ENCODE measurements at places on chromosomes 7 and 10.

DNA sequence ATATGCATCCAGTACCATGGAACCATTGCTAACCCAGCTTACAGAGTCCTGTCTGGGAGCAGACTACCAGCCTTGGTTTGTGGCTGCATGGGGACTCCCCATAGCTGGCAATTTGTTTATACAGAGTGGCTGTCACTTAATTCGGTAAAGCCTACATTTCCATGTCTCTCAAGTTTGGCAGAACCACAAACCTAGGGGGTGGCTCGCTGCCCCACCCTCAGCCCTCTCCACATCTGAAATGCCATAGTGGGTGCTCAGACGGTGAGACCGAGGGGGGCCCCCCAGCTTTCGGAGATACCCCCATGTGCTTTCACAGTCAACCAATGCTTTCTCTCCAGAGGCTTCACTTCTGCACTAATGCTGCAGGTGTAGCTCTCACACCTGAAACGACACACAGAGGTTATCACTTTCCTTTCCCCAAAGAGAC is 75.5 kb upstream of the KAT6B start:
- DNase-seq: no peak

GRCh38 chr7:27619492-27619891 is 43.2 kb downstream of the HIBADH start:
- DNase-seq: no peak

DNA sequence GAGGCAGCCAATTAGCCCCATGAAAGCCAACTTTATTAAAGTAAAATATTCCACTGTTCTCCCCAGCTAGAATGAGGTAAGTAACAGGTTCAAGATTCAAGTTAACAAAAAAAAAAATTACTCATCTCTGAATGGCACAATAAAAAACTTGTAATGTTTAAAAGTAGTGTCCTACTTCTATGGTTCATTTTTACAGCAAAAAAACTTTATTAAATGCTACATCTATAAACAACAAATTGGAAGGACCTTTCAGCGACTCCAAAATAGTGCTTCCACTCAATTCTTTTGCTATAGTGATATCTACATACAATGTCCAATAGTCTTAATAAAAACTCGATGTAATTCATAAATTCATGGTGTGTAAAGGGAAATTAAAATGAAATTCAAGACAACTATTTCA is 59.2 kb downstream of the EZH2 start:
- DNase-seq: no peak

- no peak for DNase-seq
These were observed 135.6 kb downstream of the LHPP start for GRCh38 chr10:124596962-124597845.

GRCh38 chr10:97450828-97451227 is 4.9 kb downstream of the ZDHHC16 start:
- no peak for DNase-seq

DNA sequence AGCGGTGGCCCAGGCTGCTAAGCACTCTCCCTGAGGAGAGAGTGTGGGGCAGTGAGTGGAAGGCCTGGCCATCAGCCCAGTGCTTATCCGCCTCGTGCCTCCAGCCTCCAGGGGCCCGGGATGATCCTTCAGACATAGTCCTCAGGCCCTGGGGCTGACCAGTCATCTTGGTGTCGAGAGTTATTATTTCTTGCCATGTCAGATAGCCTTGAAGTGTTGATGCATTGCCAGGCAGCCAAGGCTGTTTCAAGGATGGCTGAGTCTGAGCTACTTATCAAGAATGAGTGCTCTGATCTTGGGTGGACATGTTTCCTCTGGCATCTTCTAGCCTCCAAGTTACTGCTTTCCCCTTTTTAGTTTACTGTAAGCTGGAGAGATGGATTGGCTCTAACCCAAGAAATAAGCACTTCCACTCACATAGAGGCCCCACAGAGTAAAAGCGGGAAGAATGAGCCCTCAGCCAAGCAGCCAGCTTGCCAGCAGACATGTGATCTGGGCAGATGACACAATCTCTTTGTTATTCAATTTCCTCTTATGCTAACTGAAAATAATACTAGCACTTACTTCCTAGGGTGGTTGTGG is 136.5 kb upstream of the NAMPT start:
- peak; percentile 13 for DNase-seq

GRCh38 chr7:28988810-28989209 is 30.7 kb upstream of the TRIL start:
- no peak for DNase-seq

- peak; percentile 68 for DNase-seq
These were observed 58.7 kb upstream of the PRPS1L1 start for GRCh38 chr7:18086165-18087025.

- no peak for DNase-seq
These were observed 18.8 kb downstream of the CLRN3 start for GRCh38 chr10:127873901-127874470.

- DNase-seq: no peak
These were observed 30.9 kb downstream of the CALML5 start for GRCh38 chr10:5468262-5469106.

DNA sequence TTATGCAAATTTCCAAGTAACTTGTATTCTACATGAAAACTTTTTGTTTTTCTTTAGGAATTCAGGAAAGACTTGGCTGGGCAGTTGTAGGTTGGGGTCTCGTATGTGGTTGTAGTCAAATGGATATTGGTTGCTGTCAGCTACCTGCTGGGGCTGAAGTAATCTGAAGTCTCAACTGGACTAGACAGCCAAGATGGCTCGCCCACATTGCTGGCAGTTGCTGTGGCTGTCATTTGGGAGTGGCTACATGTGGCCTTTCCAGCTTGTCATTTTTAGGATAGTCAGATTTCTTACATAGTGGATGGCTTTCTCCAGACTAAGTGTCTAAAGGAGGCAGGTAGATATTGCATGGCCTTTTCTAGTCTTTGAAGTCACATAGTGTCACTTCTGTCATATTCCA is 32.6 kb downstream of the EXOC6 start:
- DNase-seq: no peak

- DNase-seq: peak; percentile 28
These were observed at the start of gene LRRTM3 for GRCh38 chr10:66925896-66926715. TSS of gene LRRTM3 (plus strand) at chr10:66926036.

DNA sequence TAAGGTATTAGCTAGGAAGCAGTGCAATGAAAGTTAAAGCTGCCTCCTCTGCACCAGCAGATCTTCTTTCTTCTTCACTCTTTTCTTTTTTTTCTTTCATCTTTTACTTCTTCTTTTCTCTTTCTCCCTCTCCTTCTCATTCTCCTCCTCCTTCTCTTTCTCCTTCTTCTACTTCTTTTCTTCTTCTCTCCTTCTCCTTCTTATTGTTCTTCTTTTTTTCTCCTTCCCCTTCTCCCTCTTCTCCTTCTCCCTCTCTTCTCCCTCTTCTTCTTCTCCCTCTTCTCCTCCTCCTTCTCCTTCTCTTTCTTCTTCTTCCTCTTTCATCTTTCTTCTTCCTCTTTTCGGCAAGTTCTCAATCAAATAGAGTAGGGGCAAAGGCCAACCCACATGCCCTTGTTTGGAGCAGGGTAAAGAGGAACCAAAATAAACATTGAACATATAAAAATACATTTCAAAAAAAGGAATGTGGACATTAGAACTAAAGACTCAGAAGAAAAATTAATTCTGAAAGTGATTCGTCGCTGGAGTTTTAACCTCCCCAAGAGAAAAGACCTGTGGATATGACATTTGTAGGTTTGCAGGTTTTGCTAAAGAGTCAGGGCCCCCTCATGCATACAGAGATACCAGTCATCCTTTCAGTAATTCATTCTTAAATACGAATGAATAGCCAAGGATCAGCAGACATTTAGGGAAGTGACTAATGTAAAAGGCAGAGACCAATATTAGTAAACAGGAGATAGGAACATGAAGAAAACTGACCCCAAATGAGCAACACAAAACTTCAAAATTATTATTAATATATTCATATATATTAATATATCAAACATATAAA is 93.0 kb upstream of the RSU1 start:
- no peak for DNase-seq

DNA sequence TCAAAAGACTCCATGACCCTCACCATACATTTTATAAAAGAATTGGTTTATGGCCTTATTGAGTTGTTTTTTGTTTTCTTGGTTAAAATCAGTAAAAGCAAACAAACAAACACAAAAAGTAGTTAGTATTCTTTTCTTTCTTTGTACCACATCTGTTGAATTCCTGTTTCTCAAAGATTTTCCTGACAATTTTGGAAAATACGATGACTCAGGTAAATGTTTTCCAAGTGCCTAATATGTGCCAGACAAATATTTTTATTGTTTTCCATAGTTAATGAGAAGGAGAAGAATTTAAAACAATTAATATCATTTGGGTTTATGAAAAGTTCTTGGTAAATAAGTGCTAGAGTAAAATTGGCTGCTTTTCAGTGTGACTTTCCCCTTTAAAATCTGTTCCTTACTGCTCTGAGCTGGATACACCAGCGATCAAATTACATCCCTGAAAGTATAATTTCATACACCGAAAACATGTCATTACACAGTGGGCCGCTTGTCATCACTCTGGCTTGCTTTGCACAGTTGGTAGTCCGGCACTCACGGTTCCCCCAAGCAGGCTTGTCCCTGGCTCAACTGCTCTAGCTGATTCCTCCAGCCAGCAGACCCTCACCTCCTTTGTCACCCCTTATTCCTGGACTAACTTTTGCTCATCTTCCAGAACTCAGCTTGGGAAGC is 80.5 kb downstream of the TBXAS1 start:
- DNase-seq: no peak

DNA sequence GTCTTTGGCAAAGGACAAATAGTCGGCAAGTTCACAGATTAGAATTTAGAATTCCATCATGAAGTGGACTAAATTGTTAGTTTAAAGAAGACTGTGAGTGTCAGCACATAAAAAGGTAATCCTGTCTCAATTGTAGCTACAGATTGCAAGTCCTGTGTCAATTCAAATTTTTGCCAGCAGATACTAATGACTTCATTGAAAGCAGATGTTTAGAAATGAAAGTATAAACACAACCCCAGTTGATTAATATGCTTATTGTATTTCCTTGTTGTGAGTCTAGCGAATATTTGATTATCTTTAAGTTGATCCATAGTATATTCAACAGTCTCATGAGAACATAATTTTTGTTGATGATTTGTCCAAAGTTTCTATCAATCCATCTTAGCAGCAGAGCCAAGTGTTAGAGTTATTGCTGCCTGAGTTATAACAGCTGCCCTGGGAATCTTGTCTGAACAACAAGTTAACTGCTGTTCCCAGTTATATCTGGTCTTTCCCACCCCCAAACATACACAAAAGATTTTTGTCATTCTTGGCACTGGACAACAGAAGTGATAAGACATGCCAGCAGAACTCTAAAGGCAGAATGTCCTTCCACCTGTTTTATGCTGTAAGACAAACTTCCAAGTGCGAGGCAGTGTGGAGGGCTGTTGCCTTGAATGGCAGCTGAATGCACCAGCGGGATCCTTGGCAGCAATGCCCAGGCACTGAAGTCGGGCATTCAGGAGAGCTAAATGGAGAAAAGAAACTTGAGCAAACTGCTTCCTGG is 21.3 kb upstream of the HERPUD2 start:
- DNase-seq: no peak

DNA sequence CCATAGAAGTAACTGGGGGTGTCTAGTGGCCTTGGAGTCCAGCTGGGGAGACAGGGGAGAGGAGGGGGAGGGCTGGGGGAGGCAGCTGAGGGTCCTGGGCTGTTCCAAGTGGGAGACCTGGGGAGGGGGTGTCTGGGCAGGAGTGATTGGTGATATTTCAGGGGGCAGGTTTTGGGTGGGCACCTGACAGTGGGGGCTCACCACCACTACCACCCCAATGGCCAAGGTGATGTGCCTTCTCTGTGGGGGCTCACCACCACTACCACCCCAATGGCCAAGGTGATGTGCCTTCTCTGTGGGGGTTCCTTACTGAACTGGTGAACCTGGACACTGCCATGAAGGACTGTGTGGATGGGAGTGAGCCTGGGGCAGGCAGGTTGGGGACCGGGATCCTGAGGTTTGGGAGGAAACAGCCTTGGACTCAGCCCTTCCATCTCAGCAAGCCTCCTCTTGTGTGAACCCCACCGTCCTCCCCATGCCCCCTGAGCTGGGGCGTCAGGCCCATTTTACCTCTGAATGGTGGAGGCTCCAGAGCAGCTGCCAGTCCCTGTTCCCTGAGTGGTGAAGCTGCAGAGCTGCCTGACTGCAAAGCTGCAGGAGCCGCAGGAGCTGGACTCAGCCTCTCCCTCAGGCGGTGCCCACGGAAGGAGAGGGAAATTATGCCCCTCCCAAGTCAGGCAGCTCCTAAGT is 50.6 kb upstream of the ZNF716 start:
- no peak for DNase-seq

GRCh38 chr10:128498746-128499145 is 372.5 kb upstream of the MKI67 start:
- DNase-seq: no peak

GRCh38 chr7:155741082-155741481 is 71.2 kb downstream of the SHH start:
- no peak for DNase-seq

GRCh38 chr7:106042196-106042611 is 69.9 kb downstream of the SYPL1 start:
- DNase-seq: no peak

- DNase-seq: no peak
These were observed 98.6 kb upstream of the RPA3 start for GRCh38 chr7:7816816-7817536.

DNA sequence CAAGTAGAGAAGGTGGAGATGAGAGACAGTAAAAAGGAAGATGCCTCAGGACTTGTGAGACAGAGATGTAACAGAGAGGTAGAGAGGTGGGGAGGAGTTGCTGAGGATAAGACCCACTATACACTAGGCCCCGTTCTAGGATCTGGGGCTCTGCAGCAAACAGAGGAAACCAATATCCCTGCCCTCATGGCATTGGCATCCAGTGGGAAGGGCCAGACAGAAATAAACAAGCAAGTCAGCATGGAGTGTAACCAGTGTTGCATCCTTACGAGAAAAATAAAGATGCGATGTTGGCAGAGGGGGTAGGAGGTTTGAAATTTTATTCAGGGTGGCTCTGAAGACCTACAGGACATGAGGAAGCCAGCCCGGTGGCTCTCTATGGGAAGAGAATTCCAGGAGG is 22.0 kb upstream of the EEPD1 start:
- DNase-seq: no peak

GRCh38 chr10:43795639-43796038 is 147.0 kb upstream of the ZNF32 start:
- no peak for DNase-seq

- no peak for DNase-seq
These were observed 135.2 kb downstream of the ADCY1 start for GRCh38 chr7:45709168-45710042.
